ENCODE measurements at places on chromosomes 5 and 9.

GRCh38 chr9:100366121-100366520 is 13.4 kb upstream of the TEX10 start:
- no peak for DNase-seq

GRCh38 chr5:110361471-110361870 is 365.0 kb downstream of the TMEM232 start:
- no peak for DNase-seq

- no peak for DNase-seq
Observed at GRCh38 chr5:113813466-113813865, 300.0 kb downstream of the YTHDC2 start.

DNA sequence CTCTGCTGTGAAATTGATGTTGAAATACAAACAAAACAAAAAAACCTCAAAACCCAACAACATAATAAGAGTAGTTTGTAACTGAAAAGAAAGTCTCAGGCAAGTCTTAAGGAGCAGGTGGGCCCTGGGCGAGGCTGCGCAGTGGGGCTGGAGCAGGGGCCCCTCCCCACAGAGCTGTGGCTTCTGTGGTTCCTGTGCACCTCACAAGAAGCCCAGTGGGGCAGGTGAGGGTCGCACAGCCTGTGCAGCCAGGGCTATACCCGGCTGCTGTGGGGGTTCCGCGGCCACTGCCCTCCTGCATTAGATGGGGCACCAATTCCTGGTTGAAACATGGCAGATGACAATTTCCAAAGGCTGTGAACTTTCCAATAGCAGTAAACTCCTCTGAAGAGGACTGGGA is 75.3 kb downstream of the TRIO start:
- no peak for DNase-seq

GRCh38 chr9:126386088-126386487 is 59.5 kb downstream of the MVB12B start:
- no peak for DNase-seq

- DNase-seq = no peak
Observed at GRCh38 chr9:8719833-8720486, 920.4 kb upstream of the DMAC1 start.

- DNase-seq = no peak
Observed at GRCh38 chr5:113273948-113274347, 160.8 kb downstream of the TSSK1B start.

DNA sequence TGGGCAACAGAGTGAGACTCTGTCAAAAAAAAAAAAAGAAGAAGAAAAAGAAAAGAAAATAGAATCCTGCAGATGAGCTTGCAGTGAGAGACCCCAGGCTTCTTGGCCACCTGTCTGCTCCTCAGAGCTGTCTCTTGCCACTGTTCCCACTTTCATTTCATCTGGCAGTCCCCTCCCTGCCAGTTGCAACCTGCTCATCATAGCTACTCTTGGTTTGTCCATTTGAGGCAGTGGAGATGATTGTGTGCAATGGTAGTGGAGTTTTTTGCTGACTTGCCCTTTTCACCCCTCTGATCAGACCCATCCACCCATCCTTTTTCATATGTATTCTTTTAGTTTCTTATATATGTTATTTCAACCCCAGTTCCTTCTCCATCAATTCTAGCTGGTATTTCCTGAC is 28.7 kb downstream of the ANKRD33B start:
- no peak for DNase-seq

DNA sequence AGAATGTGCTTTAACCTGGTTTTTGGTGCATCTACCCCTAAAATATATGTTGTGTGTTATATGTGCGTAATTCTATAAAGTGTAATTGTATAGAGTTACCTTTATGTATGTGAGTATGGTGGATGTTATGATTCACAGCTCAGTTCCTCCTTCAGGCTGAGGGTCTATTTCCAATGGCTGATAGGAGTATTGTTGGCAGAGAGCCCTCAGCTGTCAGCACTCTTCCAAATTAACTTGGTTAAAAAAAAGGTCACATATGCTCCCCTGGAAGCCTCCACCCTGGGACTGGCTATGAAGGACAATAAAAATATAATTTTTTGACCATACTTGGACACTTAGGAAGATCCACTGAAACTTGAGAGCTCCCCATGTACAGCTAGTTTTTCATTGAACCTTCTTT is 250.4 kb upstream of the CDH12 start:
- no peak for DNase-seq

GRCh38 chr5:91850031-91850430 is 466.9 kb upstream of the ARRDC3 start:
- DNase-seq = no peak

DNA sequence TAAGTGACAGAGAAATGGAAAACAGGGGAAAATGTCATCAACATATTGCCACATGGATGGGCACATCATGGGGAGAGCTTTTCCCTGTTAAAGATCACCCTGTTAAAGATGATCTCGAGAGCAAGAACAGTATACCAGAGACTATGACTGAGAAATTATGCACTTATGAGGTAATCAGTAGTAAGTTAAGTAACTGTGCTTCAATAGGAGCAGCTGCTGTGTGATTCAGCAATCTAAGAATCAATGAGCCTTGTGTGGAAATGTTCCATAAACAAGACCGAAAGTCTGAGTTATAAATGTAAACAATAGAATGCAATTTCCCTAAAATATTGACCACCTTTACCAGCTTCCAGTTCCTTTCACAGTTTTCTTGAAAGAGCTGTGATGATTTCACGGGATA is 582.3 kb downstream of the CAAP1 start:
- no peak for DNase-seq

DNA sequence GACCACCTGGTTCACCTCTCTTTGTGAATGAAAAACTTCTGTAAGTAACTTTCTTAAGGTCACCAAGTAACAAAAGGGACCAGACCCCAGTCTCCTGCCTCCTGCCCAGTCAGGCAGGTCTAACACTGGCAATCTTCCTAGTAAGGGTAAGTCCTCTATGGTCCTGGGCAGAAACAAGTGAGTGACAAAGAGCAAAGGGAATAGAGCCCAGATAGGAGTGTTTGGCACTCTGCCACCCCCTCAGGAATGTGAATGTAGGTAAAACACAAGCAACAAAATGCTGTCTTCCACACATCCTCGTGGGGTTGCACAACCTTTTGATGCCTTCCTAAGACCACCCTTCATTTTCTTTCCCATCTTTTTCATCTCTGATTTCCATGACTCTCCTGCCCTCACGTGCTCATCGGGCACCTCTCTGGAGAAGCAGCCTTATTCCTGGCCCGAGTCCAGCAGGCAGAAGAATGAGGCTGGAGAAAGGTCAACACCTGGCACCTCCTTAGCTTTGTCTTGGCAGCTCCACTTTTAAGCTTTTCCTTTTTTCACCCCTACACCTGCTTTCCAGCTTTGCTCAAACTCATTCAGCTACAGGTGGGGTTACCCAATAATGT is 90.2 kb upstream of the LHFPL2 start:
- DNase-seq = no peak

GRCh38 chr5:120545951-120546350 is 81.9 kb downstream of the PRR16 start:
- no peak for DNase-seq

GRCh38 chr5:135999406-136000139 is 29.2 kb upstream of the TGFBI start:
- DNase-seq = no peak

DNA sequence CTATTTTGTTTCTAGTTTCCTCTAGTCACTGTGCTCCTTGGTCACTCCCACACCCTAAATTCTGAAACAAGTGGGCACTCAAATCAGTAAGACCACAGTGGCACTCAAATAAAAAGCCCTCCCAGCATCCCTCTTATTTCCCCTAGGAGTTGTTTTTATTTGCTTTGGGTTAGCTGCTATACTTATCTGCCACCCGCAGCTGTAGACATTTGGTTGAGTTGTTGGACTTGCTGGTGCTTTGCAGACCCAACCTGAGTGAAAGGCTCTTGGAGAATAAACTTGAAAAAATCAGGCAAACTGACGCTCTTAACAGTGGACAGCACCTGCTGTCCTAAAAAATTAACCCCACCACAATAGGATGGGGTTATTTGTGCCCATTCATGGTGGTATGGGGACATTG is 203.0 kb downstream of the SPATA31A6 start:
- DNase-seq = no peak

GRCh38 chr9:97985058-97985861 is 2.1 kb downstream of the ANP32B start:
- no peak for DNase-seq

DNA sequence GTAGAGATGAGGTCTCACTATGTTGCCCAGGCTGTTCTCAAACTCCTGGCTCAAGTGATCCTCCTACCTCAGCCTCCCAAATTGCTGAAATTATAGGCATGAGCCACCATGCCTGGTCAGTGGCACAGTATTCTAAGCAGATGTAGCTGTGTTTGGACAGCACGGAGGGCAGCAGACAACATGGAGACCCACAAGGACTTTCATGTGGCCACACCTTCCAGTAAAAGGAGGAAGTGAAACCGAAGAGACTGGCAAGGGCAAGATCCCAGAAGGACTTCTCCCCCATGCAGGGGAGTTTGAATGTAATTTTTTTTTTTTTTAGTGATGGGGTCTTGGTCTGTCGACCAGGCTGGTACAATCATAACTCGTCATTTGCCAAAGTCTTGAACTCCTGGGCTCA is 172.2 kb downstream of the TRPM3 start:
- DNase-seq = no peak

DNA sequence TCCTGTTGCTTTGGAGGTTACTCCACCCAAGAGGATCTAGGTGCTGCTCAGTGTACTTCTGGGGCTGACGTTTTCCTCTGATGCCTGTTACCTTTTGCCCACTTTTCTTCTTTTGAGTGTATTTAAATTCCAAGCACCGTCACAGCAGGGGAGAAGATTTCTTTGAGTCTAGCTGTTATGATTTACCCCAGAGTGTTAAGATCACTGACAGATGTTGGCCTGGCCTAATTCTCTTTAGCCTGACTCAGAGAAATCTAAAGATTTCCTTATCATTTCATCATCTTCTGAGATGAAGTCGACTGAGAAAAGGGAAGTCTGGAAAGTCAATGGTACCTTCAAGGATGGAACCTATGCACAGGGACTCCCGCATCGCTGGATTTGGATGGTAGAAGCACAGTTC is 191.5 kb downstream of the FBXL7 start:
- DNase-seq = no peak

DNA sequence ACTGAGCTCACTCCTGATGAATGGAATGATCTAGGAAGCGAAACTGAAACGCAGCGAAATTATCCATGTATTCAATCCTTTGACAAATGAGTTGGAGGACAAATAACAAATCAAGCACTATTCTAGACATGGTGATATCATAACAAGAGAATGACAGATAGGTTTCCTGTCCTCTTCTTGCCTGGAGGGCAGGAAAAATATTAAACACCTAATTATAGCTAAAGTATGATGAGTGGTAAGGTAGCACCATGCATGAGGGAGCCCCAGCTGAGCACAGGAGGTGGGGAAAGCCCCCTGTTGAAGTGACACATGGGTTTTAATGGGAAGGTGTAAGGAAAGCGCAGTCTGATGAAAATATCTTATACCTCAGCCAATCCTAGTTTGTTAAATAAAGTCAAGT is 225.2 kb downstream of the NPR3 start:
- DNase-seq = no peak

DNA sequence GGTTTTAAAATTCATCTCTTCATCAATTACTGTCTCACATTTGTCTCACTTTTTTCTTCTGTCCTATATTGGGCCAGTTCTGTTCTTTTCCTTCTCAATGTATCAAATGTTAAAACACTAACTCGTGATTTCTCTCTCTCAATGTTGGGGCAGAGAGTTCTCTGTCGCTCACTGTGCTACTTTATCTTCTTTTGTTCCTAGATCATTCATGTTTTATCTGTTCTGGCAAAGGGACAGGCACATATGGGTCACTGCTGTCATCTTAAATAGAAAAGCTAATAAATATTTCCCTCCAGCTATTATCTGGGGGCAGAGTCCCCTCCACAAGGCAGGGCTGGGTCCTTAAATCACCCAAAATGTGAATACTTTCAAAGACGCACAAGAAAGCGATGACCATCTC is 214.0 kb downstream of the PTTG1 start:
- DNase-seq = no peak

- no peak for DNase-seq
Observed at GRCh38 chr5:154708207-154708606, 47.0 kb upstream of the LARP1 start.

DNA sequence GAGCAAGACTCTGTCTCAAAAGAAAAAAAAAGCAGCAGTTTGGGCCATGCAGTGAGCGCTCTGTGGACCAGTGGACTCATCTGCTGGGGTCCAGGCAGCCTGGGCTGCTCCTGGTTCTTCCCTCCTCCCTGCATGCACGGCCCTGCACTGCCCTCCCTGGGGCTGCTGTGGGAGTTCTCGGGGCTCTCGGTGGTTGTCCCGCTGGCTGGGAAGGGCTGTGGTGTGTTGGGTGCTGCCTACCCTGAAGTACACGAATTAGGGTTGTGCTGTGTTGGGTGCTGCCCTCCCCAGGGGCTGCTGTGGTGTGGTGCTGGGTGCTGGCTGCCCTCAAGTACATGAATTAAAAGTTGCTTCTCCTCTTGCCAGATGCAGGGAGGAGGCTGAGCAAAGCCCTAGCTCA is 18.3 kb upstream of the CLPTM1L start:
- DNase-seq = no peak

- DNase-seq = no peak
Observed at GRCh38 chr9:624935-625500, 216.5 kb upstream of the DMRT1 start.

GRCh38 chr9:124598048-124598447 is 90.8 kb upstream of the NR5A1 start:
- no peak for DNase-seq

GRCh38 chr5:71587766-71588532 is 809 bp downstream of the MCCC2 start:
- no peak for DNase-seq

DNA sequence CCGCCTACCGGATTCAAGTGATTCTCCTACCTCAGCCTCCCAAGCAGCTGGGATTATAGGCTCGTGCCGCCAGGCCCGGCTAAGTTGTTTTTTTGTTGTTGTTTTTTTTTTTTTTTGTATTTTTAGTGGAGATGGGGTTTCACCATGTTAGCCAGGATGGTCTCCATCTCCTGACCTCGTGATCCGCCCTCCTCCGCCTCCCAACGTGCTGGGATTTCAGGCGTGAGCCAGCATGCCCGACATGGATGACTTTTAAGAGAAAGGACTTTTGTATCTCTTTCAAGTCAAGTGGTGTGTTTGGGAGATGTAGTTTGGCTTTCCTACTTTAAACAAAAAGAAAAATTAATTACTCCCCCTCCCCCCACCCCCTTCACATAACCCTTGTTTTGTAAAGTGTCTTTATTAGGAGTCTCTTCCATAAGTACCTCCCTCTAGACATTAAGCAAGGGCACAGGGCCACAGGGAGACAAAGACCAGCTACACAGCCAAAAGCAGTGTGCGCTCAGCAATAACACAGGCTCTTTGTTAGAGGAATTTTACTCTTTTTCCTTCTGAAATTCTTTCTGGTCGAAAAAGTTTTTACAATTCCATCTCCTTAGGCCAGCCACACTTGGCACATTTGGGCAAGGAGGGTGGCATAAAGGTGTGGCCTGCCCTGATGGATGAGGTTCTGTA is 31.2 kb downstream of the JAKMIP2 start:
- no peak for DNase-seq

GRCh38 chr5:87095787-87096186 is 171.9 kb upstream of the RASA1 start:
- no peak for DNase-seq

GRCh38 chr9:96258967-96259366 is 43.0 kb downstream of the HSD17B3 start:
- no peak for DNase-seq

Measured in activated CD8-positive, alpha-beta memory T cell treated with anti-CD3 and anti-CD28 coated beads for 48 hours (primary cell).